Esophagus muscularis mucosa (tissue), 4 donors: ENCODE measurements at places on chromosomes 1 and 21.
A peak's percentile ranks its signal among the peaks of the same experiment; 100 is the strongest.

DNA sequence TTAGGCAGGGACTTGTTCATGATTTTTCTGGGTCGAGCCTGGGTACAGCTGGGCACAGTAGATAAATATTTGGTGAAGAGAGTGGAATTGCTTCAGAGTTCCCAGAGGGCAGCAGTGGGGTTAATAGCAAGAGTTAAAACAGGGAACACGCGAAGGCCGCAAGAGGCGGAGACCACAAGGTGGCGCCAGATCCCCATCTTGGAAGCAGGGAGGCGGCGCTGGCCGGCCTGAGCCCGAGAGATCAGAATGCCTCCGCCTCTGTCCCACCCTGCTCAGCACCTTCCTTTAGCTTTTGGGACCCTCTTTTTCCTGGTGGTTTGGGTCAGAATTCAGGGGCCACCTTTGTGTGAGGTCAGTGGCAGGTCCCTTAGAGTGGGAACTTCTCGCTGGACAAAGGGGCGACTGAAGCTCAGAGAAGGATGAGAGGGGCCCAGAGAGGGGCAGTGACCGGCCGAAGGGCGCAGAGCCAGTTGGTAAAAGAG, 6.5 kb upstream of the PADI2 start:
- peak; percentile 95 for DNase-seq
- no peak overlapping the region for H3K27ac ChIP-seq
- no peaks in the 10 kb centered on the region for H3K36me3 ChIP-seq
- H3K4me3 ChIP-seq = no peak overlapping the region
- peaks cover 16% of the 10 kb centered on the region for H3K27me3 ChIP-seq
- H3K4me1 ChIP-seq = peaks cover 15% of the 10 kb centered on the region

DNA sequence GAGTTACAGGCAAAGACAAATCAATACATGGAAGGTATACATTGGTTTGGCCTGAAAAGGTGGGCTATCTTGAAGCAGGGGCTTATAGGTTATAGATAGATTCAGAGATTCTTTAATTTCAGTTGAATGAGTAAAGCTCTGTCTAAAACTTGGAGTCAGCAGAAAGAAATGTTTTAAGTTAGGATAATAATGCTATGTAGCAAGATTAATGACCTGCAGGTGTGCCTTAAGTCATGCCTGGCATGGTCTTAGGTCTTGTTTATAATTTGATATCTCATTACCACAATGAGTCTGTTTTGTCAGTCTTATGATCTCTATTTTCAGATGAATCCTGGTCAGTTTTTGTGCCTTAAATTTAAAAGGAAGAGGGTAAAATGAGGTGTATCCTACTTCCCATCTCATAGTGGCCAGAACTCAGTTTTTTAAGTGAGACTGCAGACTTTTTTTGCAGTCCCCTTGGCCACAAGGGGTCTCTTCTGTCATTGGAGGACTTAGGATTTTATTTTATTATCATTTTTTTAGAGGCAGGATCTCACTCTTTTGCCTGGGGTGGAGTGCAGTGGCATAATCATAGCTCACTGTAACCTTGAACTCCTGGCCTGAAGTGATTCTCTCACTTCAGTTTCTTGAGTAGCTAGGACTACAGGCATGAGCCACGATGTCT, 21.3 kb upstream of the PGBD2 start:
- DNase-seq = no peak
- no peaks in the 10 kb centered on the region for H3K36me3 ChIP-seq
- no peak overlapping the region for H3K27ac ChIP-seq
- no peaks in the 10 kb centered on the region for H3K27me3 ChIP-seq

DNA sequence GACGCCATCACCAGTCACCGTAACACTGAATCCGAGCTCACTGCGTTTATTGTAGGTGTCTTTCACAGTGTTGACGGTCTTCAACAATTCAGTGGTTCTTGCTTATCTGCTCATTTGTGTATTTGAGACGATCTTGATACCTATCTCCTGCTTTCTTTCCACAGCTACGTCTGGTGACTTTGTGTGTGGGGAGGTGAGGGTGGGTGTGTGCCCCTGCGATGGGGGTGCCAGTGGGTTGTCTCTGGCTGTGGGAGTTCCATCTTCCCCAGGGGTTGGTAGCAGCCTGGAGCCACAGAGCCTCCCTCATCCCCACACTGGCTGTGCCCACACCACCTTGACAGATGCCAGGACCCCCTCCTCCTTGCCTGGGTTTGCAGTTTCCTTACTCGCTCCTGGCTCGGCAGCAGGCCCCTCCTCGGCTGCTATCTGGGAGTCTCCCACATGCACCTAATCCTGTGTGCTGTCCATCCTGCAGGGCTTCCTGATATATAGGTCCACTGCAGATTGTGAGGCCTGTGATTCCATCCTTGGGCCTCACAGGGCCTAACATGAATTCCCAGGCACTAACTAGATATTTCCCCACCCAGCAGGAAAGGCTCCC, 6.3 kb upstream of the PARP1 start:
- no peaks in the 10 kb centered on the region for H3K4me1 ChIP-seq
- DNase-seq = no peak
- no peaks in the 10 kb centered on the region for H3K27me3 ChIP-seq
- H3K27ac ChIP-seq = no peak overlapping the region
- no peaks in the 10 kb centered on the region for H3K36me3 ChIP-seq

DNA sequence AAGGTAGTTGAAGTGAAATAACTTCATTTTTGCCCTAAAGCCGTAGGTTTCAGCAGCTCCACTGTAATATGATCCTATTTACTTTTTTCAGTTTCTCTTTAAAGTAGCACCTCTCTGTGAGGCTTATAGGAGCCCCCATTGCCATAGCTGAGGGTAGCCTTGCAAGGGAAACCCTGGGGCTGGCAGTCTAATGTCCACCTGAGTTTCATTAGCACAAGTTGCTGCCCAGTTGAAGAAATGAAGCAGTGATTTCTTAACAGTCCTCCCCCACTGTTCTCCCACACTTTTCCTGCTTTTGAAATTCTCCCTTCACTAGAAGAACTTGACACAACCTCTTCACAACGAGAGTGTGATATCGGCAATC, 1.5 kb downstream of the HMCN1 start:
- peak overlapping the region; percentile 91 for H3K27ac ChIP-seq
- no peaks in the 10 kb centered on the region for H3K27me3 ChIP-seq
- H3K4me3 ChIP-seq = peak overlapping the region; percentile 67
- H3K36me3 ChIP-seq = no peaks in the 10 kb centered on the region
- H3K4me1 ChIP-seq = peaks cover 27% of the 10 kb centered on the region

GRCh38 chr1:225811622-225812487, 1.9 kb downstream of the EPHX1 start:
- H3K4me3 ChIP-seq = peak overlapping the region; percentile 77
- no peak for DNase-seq
- H3K27ac ChIP-seq = peak overlapping the region; percentile 84
- no peaks in the 10 kb centered on the region for H3K27me3 ChIP-seq

GRCh38 chr1:58997637-58998036, 213.8 kb upstream of the JUN start:
- peaks cover 3% of the 10 kb centered on the region for H3K4me1 ChIP-seq
- no peak overlapping the region for H3K27ac ChIP-seq

DNA sequence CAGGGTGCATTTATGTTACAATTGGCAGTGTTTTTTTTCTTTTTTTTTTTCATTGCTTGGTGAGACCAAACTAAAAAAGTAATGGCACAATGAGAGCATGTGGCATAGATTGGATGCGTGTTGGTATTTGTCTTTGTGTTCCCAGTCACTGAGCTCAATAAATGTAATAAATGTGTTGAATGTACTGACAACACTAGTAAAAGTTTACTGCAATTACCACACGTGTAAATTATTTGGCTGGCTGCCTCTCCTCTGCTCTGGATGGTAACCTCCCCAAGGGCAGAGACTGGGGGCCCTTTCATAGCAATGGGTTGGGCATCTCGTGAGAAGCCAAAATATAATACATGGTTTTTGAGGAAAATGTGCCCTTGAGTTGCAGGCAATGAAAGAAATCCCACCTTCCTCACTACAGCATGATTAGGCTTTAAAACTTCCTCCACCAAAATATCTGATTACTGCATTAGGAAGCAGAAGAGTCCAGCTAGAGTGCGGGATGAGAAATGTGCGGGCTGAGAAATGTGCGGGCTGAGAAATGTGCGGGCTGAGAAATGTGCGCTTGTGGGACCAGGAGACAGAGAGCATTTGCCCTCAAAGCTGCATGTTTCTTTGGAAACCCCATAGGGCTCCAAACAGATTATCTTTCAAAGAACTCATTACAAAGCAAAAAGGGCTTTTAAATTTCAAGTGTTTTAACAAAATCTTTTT, 58.5 kb downstream of the CDC7 start:
- H3K27ac ChIP-seq = no peak overlapping the region
- H3K27me3 ChIP-seq = no peaks in the 10 kb centered on the region
- DNase-seq = peak; percentile 57
- H3K36me3 ChIP-seq = no peaks in the 10 kb centered on the region
- no peaks in the 10 kb centered on the region for H3K4me1 ChIP-seq

GRCh38 chr1:163320891-163321290, 863 bp upstream of the NUF2 start:
- peaks cover 16% of the 10 kb centered on the region for H3K36me3 ChIP-seq
- no peaks in the 10 kb centered on the region for H3K27me3 ChIP-seq
- H3K4me1 ChIP-seq = peaks cover 18% of the 10 kb centered on the region
- H3K4me3 ChIP-seq = peak overlapping the region; percentile 71

DNA sequence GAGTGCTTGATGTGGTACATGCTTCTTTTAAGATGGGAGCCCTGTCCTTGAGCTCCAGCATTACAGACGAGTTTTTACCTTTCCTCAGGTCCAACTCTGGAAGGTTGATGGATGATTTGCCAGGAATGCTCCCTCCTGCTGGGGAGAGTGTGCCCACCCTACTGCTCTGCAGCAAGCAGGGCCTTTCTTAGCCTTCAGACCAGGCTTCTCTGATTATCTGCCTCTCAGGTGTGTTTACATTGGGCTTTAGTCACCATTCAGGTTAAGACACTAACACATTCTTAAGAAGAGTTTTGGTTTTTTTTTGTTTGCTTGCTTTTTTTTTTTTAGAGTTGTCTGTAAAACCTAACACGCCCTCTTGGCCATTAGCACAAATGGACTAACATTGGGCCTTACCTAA, 301.8 kb downstream of the KCNT2 start:
- no peaks in the 10 kb centered on the region for H3K36me3 ChIP-seq
- DNase-seq = no peak
- H3K4me3 ChIP-seq = no peak overlapping the region
- no peaks in the 10 kb centered on the region for H3K4me1 ChIP-seq
- no peak overlapping the region for H3K27ac ChIP-seq

- H3K27ac ChIP-seq = no peak overlapping the region
- no peak overlapping the region for H3K4me3 ChIP-seq
- H3K36me3 ChIP-seq = no peaks in the 10 kb centered on the region
- no peaks in the 10 kb centered on the region for H3K4me1 ChIP-seq
- H3K27me3 ChIP-seq = no peaks in the 10 kb centered on the region
- DNase-seq = no peak
These were observed 291.0 kb downstream of the PRDM2 start for GRCh38 chr1:13990939-13991338.

GRCh38 chr1:29864431-29865022, 628.2 kb downstream of the PTPRU start:
- no peaks in the 10 kb centered on the region for H3K36me3 ChIP-seq
- H3K4me1 ChIP-seq = no peaks in the 10 kb centered on the region
- no peak for DNase-seq
- H3K4me3 ChIP-seq = no peak overlapping the region
- H3K27me3 ChIP-seq = no peaks in the 10 kb centered on the region
- H3K27ac ChIP-seq = no peak overlapping the region

DNA sequence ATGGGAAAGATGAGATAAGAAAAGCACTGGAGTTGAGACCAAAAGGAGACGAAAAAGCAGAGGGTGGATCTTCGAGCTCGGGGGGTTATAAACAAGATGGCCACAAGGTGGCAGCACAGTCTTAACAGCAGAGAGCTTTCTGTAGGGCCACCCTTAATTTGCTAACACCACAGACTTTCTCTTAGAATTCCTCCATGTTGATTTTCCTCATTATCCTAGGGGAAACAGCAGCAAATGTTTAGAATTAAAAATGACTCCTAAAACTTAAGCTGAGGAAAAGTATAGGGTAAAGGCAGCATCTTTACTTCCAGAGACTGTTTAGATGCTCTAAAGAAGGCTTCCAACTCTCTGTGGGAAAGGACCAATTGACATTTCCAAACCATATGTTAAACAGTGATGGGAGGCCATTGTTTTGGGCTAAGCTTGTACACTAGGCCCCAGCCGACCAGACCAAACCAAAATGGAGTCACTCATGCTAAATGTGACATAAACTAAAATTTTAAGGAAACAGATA, 2.5 kb upstream of the APOBEC4 start:
- H3K36me3 ChIP-seq = no peaks in the 10 kb centered on the region
- H3K27me3 ChIP-seq = no peaks in the 10 kb centered on the region
- peaks cover 41% of the 10 kb centered on the region for H3K4me1 ChIP-seq
- DNase-seq = peak; percentile 96

DNA sequence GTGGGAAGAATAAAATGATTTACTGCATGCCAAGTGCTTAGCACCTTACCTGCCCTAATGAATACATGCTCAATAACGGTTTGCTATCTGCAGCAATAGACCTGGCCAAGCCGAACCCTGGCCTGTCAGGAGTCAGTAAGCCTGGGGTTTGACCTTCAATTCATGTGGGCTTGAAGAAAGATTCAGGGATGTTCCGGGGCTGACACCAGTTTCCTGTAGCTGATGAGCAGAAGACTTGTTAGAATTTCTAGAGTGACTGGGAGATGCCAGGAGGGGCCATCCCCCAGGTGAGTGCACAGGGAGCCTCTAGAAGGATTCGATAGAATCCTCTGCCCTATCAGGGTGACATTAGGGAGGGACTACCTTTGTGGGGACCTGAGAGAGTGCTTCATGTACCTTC, 210.9 kb downstream of the HIVEP3 start:
- H3K4me3 ChIP-seq = no peak overlapping the region
- no peaks in the 10 kb centered on the region for H3K36me3 ChIP-seq
- H3K4me1 ChIP-seq = no peaks in the 10 kb centered on the region
- H3K27me3 ChIP-seq = no peaks in the 10 kb centered on the region
- no peak overlapping the region for H3K27ac ChIP-seq

GRCh38 chr1:36279110-36279788, 26.9 kb upstream of the SH3D21 start:
- H3K36me3 ChIP-seq = peaks cover 27% of the 10 kb centered on the region
- DNase-seq = no peak
- H3K27me3 ChIP-seq = no peaks in the 10 kb centered on the region
